ENCODE measurements at places on chromosomes 7 and 10.

DNA sequence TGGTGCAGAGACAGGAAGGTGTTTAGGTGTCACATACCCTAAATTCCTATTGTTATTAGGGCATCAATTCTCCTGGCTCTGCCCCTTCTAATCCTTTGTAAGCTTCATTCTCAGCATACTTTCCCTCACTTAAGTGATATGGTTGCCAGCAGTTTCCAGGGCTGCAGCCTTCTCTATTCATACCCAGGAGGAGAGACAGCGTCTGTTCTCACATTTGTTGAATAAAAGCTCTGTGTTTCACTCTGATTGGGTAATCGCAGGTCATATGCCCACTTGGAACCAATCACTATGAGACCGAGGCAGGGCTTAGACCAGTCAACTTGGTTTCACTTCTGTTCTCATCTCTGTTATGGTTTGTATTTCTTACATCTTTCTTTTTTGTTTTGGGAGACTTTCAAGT lies 109.6 kb upstream of the MTPN start:
- peak; percentile 18 for DNase-seq

DNA sequence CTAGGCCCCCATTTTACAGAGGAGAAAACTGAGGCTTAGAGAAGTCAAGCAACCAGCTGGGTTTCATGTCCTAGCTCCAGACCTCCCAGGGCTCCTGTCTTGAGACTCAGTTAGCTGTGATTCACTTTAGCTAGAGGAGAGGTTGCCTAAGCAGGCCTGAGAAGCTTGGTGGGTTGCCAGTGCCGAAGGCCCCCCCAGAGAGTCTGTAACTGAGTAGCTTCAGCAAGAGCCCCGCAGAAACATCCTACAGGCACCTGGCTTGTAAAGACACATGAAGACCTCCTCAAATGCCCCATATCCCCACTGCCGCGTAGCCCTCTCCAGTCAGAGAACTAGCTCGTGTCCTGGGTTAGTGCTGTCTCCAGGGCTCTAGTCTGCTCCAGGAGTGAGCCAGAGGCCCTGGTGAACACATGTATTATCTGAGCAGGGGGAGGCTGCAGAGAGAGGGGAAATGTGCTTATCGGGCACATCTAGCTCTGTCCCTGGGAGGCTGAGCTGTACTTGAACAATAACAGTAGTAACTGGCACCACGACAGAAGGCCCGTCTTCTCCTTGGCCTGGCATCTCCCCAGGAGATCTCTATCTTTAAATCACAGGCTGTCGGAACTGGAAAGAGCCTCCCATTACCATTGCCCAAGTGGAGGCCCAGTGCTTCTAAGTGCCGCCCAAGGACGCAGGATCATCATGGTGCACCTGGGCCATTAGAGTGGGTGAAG lies 28.9 kb downstream of the UNC5B start:
- no peak for DNase-seq

DNA sequence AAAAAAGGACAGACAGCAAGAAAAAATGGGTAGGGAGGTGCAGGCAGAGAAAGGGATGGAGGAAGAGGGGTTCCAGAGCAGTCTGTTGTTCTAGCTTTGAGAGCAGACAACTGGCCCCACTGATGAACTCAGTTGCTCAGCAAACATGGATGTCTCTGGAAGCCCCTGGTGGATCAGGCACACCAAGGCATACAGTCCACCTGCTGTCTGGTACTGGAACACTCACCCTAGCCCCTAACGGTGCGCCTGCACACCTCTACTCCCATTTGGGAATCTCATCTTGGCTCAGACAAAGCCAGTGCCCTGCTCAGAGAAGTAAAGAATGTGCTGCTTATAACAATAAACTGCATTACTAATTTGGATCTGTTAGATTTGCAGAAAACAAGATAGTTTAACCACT lies 7.7 kb downstream of the MACROH2A2 start:
- DNase-seq: no peak

DNA sequence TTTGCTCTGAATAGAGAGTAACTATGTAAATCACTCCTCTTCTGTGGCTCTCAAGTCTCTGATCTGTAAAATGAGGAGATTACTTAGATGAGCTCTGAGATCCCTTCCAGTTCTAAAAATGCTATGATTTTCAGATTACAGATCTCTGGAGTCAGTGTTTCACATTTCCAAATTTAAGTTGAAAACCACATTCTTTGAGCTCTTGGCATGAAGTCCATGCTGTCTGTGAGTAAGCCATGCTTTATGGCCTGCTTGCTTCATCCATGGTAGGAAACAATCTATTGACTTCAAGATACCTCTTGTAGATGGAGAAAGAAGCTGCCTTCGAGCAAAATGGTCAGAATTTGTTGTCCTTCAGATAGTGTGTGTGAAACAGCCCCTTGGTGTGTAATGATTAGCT lies 64.9 kb downstream of the CELF2 start:
- no peak for DNase-seq

DNA sequence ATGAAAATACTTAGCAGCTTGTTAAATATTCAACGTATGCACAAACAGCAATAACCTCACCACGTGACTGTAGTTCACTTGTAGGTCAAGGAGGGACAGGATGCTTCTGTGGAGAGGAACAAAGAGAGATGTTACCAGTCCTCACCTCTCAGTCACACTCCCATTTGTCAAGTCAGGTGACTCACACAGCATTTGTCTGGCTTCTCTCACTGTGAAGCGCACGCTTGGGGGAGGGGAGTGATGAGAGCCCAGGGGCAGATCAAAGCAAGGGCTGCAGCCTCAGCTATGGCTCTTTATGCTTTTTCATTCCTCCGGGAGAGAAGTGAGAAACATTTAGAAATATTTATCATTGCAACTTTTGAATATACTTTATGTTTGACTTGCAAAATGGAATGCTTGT lies 2.9 kb upstream of the RBM20 start:
- DNase-seq: peak; percentile 60

GRCh38 chr10:128210215-128211063 lies 84.2 kb upstream of the MKI67 start:
- peak; percentile 80 for DNase-seq

DNA sequence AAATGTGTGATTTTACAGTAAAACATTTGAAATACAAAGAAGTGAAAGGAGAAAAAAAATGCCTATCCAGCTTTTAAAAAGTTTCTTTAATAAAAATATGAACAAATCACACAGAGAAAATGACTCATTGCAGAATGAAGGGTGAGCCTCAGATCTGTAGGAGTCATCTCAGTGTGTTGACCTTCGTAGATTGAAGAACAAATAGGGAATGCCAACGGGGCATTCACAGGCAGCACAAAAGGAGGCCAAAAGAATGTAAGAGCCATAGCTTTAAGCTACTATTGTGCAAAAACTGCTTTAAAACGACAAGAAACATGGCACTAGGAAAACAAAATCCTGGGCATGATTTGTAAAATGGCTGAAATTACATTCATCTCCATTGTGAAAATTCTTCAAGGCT lies 782.7 kb upstream of the CELF2 start:
- no peak for DNase-seq

Measured in stimulated activated CD4-positive, alpha-beta T cell treated with anti-CD3 and anti-CD28 coated beads, Interleukin-2, amount 100 ng/mL, for 24 hours (primary cell).